ENCODE measurements at places on chromosomes 13 and 19. TPM values are rescaled to one million over a fixed set of nuclear protein-coding genes. Genes with fewer than 3 reads are reported as not detected.

The IRGC gene
- total RNA-seq, result not detected

The COL4A1 gene
- total RNA-seq, result not detected

The SYCN gene
- not detected for total RNA-seq

The NCR1 gene
- total RNA-seq, result 0.58 TPM

The OR7A5 gene
- not detected for total RNA-seq
